NCI-H524 (cell line): ENCODE measurements at places on chromosomes 6 and 20.

GRCh38 chr20:39245685-39246311 lies 283.7 kb downstream of the DHX35 start:
- no peak for DNase-seq

DNA sequence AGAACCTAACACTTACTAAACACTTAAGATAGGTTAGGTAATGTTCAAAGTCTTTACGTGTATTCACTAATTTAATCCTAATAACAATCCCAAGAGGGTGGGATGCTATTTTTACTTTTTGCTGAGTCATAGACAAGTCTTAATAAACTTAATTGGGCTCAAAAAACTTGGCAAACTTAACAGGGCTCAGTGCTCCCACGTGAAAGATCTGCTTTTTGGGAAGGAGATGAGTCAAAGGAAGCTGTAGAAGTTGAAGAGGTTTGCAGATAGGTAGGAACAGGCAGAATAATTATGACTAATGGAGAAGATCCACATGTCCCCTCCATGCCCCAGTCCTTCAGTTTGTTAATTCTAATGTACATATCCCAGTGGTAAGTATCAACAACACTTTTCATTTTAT lies 44.5 kb upstream of the STMND1 start:
- DNase-seq, result no peak

GRCh38 chr6:98274691-98275090 lies 559.7 kb upstream of the POU3F2 start:
- no peak for DNase-seq

DNA sequence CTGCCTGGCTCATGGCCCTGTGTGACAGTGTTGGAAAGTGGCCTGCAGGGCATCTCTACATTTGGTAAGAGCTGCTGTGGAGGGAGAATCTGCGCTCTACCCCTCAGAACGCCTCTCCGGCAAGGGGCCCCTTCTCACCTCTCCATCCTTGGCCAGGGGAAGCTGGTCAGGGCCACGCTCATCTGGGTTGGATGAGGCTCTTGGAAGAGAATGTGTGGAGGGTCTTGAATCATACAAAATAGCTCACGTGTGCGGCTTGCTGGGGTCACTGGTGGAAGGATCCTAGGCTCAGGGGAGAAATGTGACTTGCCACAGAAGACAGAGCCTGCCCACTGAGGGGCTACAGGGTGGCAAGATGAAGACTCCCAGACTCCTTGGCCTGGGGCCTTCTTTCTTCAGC lies 105.0 kb downstream of the SCML4 start:
- DNase-seq, result no peak

DNA sequence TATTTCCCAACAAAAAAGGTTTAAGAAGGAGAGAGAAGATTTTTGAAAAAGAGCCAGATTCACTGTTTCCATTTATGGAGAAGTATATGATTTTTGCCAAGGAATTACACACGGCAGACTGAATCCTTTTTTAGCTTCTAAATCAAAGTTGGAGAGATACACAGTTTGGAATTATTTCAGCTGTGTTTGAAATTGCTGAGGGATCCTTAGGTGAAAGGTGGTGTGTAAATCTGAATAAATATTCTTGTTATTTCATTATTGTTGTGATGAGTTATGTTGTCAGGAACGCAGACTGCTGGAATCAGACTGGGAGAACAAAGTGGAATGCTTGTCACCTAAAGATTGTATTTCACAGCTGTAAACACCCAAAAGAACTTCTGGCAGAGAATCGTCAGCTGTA lies 168.5 kb upstream of the AKIRIN2 start:
- no peak for DNase-seq

- no peak for DNase-seq
These were observed 180.5 kb downstream of the IBTK start for GRCh38 chr6:82066991-82067411.

- no peak for DNase-seq
These were observed 107.4 kb downstream of the RPP40 start for GRCh38 chr6:4896401-4896800.

DNA sequence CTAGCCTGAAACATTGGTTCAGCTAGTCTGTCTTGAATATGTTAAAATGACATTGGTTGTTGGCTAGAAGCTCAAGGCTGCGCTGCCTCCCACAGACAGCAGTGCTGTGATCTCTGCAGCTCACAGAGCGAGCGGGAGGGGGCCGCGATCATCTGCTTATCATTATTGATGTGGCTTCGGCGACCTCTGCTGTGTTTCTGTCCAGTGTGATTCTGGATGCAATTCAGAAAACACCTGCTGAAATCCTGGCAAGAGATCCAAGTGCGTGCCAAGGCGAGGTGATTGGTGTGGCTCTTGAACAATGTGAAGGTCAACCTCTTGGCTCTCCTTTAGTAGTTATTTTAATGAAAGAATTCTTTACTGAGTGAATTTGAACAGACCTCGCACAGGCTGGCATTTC lies 142.3 kb upstream of the SASH1 start:
- no peak for DNase-seq

GRCh38 chr6:135129136-135129856 lies 51.8 kb upstream of the MYB start:
- DNase-seq, result no peak

DNA sequence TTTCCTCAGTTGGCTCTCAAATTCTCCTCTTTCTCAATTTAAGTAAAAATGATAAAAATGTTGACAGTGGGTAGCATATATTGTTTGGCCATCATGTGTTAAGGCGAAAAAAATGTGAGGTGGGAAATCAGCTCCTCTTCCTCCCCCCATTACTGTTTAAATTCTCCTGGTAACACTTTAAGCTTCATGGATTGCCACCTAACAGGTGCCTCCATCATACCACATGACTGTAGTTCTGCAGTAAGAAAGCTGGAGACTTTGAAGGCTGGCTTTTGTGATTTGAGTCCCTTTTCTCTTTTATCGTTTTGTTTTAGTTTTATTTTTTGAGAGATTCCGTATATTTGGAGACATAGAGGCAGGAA lies 1.2 kb downstream of the ZFAND3 start:
- DNase-seq, result no peak

DNA sequence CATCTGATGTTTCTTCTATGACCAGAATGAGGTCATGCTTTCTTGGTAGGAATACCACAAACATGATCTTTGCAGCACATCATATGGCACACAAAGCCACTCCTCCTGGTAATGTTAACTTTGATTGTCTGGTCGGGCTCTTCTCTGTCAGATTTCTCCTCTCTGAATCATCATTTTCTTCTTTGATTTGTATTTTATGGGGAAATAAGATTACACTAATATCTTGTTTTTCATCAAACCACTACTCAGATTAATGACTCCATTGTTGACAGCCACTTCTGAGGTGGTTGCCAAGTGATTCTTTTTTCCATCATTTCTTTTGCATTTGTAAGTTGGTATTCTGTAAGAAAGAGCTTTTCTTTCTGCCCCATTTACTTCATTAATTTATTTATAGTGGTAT lies 29.5 kb downstream of the TRMT11 start:
- DNase-seq, result no peak

DNA sequence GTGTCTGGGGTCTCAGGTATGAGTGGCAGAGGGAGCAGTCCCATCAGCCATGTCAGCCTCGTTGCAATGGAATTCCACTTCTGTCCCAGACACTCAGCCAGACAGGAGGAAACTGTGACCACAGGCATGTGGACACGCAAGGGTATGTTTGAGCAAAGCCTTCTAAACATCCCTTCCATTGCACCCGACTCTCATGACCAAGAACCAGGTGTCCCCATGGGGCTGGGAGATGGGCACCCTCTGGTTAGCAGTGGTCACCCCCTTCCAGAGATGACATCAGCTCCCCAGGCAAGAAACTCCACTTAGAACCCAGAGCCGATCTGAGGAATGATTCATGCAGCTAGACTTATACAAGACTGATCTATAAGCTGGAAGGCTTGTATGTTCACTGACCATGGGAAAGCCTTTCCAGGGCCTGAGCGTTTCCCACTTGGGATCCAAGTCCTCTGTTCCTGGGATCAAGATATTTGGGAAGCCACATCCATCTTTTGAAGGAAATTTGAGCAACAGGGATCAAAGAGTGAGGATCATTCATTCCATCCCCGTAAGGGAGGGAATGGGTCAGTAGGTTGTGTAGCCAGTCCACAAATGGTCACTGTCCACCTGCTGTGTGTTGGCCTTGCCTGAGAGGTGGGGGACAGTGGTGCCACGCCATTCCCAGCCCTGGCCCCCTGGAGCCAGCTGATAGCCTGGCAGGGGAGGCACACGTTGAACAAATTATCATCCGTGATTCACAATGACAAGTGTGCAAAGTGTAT lies 3.9 kb upstream of the MRGBP start:
- DNase-seq, result no peak
